ENCODE measurements at places on chromosomes 3 and 15.
A peak's percentile ranks its signal among the peaks of the same experiment; 100 is the strongest.

- no peak for DNase-seq
These were observed 15.4 kb downstream of the IDH2 start for GRCh38 chr15:90086868-90087268.

GRCh38 chr3:154783521-154783931 is 296.6 kb upstream of the MME start:
- no peak for DNase-seq

- no peak for DNase-seq
These were observed 6.7 kb downstream of the PLOD2 start for GRCh38 chr3:146154316-146154715.

- DNase-seq, result no peak
These were observed 11.4 kb downstream of the CCK start for GRCh38 chr3:42254566-42254965.

- DNase-seq, result no peak
These were observed 3.9 kb upstream of the CXCR6 start for GRCh38 chr3:45939341-45939771.

- DNase-seq, result no peak
These were observed 245.9 kb downstream of the NAALADL2 start for GRCh38 chr3:175105066-175105465.

- peak; percentile 97 for DNase-seq
These were observed 49.8 kb upstream of the SLC4A7 start for GRCh38 chr3:27533718-27534573.

- no peak for DNase-seq
These were observed 161.5 kb downstream of the FOXP1 start for GRCh38 chr3:71421820-71422566.

GRCh38 chr3:11658180-11658579 is 14.5 kb upstream of the VGLL4 start:
- no peak for DNase-seq

DNA sequence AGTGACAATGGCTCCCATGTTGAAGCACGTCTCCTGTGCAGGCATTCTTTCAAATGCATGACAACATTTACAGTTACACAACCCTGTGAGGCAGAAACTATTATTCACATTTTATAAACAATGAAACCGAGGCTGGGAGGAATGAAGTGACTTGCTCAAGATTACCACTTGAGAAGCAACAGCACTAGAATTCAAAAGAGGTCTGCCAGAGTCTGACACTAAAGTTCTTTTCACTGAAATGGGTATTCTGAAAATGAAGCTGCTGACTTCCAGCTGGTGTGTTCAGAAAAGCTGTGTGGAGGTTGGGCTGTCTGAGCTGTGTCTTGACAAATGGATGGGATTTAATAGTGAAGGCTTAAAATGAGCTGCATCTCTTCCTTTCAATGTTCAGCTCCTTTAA is 104.4 kb downstream of the THSD4 start:
- peak; percentile 54 for DNase-seq

DNA sequence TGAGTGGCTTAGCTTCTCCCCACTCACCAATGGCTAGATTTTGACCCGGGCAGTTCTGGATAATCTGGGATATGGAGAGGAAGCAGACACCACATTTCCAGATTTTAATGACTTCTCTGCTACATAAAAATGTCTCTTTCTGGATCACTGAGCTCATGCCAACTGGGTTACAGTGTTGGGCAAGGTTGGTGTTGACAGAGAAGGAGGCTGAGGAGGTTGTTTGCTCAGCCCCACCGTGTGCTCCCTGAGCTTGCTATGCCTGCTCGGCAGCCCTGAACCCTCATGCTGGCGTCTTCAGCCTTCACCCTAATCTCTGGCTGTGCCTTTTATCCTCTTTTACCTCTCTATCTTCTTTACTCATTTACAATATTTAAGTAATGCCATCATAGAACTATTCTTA is 53.0 kb upstream of the KPNA4 start:
- DNase-seq, result no peak

DNA sequence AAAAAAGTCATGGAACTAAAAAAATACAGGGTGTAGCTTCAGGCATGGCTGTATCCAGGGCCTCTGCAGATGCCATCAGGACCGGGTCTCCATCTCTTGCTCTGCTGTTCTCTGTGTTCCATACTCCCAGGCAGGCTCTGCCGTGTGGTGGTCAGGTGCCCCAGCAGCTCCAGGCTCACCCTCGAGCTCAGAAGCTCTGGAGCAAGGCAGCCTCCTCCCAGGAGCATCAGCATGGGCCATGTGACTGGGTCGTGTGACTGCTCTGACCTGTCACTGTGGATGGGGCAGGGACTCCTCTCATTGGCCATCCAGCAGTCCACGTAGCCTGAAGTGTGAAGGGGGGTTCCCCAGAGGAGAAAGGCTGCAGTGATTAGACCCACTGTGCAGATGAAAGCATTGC is 8.5 kb downstream of the FBLN2 start:
- no peak for DNase-seq

DNA sequence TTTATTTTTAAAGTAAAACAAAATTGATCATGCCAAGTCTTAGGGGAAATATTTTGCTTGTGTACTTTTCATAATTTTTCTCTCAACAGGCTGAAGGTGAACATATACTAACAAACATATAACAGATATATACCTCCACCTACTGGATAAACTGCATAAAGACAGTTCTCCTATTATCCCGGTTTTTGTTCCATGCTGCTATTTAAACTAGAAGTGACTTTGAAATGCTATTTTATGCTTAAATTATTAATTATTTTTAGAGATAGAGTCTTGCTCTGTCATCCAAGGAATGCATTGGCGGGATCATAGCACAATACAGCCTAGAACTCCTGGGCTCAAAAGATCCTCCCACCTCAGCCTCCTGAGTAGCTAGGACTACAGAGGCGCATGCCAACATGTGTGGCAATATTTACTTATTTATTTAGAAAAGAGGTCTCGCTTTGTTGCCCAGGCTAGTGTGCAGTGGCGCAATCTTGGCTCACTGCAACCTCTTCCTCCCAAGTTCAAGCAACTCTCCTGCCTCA is 49.8 kb downstream of the ST3GAL6 start:
- DNase-seq, result no peak

DNA sequence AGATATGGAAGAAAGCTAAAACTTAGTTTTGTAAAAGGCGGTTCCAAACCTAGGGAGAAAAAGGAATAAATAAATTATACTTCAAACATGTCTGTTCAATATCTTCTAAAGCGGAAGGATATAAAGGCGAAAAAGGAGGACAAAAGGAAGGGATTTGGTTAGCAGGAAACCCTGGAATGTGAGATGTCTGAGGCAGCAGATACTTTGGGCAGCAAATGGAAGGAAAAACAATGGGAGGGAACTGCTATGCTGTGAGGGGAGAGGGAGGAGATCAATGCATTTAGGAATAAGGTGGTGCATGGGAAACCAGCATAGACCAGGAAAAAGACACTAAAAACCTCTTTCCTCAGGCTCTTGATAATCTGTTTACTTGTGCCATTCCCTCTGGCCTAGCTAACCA is 120.8 kb downstream of the DNAH12 start:
- DNase-seq, result no peak

- DNase-seq, result no peak
These were observed 12.7 kb downstream of the ATP10A start for GRCh38 chr15:25850154-25851111.

DNA sequence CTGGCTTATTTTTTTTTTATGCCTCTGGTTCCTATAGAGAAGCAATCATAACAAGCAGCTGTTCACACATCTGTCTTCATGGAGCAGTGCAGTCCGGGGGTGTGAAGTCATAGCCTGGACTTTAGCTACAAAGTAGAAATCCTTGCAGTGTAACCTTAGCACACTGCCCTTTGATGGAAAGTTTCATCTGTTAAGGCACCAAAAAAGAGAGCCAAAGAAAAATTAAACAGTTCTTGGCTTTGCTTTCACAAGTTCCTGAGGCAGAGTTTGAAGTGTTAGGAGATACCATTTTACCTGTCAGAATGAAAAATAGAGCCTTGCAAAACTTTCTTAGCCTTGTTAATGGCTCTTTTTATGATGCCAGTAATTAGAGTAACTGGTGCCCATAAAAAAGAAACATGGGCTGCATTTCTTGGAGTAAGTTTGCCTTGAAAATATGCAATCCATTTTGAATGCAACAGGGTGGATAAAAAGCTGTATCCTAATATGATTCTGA is 84.1 kb downstream of the PIK3R4 start:
- DNase-seq, result no peak

DNA sequence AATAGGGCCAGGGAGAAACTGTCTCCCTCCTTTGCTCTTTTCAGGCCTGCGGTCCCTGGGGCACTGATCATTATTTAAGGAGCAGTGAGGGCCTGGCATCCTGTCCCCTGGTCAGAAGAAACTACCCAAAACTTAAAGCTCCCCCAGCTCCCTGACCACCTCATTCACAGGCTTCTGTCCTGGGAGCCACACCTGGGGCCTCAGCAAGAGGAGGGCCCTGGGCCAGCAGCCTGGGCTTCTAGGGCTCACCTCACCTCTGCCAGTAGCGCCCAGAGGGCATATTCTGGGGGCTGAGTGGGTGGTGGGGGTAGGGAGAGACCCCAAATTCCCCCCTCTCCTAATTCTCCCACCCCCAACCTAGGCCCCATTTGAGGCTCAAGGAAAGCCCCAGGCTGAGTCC is 4.7 kb upstream of the GRM2 start:
- DNase-seq, result no peak

DNA sequence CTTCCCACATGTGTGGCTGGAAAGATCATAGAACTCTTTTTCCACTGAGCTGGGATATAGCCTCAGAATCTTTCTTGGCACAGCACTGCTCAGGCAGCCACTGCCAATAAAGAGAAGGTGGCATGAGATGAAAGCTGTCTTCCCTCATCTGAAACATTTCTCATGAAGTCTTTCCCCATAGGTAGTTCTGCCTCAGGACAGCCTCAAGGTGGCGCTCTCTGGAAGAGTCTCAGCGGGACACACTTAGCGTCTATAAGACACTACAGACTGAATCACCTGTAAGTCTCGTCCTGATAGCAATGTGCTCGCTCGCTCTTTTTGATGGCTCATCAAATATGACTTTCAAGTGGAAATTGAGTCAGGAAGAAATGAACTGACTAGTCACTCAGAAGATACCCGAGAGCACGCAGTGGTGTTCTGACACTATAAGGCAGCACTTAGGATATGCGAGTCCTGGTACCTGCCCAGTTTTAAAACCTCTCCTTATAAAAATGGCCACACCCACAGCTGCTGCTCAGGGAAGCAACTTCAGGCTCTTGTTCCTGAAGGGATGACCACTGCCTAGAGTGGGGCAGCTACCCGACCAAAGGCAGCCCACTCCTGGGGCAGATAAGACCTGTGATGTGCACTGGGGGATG is 269.5 kb downstream of the SUCLG2 start:
- no peak for DNase-seq

GRCh38 chr3:48187579-48188265 is 495 bp downstream of the CDC25A start:
- no peak for DNase-seq

DNA sequence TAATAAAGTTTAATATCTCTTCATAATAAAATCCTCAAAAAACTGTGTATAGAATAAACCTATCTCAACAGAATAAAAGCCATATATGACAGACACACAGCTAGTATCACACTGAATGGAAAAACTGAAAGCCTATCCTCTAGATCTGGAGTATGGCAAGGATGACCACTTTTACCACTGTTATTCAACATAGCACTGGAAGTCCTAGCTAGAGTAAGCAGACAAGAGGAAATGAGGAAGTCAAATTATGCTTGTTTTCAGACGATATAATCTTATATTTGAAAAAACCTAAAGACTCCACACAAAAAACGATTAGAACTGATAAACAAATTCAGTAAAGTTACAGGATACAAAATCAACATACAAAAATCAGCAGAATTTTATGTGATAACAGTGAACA is 57.4 kb upstream of the DIPK2A start:
- no peak for DNase-seq

- no peak for DNase-seq
These were observed 18.2 kb downstream of the HEG1 start for GRCh38 chr3:125037498-125038150.

- no peak for DNase-seq
These were observed 1.4 kb downstream of the B4GALT4 start for GRCh38 chr3:119239206-119239820.

DNA sequence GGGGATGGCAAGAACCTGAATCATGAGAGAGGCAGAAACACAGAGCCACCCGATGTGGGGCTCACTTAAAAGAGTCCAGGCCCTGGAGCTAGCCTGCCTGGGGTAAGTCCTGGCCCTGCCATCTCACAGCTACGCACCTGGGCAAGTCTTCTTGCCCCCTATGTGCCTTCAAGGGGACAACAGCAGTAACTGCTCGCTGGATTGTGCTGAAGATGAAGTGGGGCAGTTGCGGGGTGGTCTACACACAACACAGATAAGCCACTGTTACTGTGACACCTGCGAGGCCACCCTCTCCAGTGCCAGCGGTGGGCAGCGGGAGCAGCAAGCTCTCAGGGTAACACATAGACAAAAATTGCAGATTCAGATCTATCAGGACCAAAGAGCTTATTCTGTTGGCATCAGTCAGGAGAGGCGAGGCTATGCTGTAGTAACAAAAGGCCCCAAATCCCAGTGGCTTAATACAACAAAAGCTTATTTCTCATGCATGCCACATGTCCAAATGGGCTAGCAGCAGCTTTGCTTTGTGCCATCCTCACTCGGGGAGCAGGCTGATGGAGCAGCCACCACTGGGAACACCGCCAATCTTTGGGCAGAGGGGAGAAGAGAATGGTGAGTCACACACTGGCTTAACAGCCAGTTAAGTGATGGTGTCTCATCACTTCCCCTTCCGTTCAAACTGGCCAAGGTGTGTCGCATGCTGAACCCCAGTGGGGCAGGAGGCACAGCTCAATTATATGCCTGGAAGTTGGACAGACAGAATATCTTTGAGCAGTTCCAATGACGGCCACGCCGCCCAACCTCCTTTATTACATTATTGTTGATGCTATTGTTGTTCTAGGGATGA is 78.3 kb downstream of the WNT7A start:
- no peak for DNase-seq
